ENCODE measurements at places on chromosomes 5 and 9. TPM values are rescaled to one million over a fixed set of nuclear protein-coding genes. Genes with fewer than 3 reads are reported as not detected.

- H3K27ac ChIP-seq: no peak overlapping the region
- DNase-seq: no peak
- H3K27me3 ChIP-seq: no peaks in the 10 kb centered on the region
- H3K4me1 ChIP-seq: no peaks in the 10 kb centered on the region
- H3K36me3 ChIP-seq: no peaks in the 10 kb centered on the region
Measured at GRCh38 chr9:30574355-30575151, 1809.9 kb upstream of the ACO1 start.

- peak; percentile 61 for DNase-seq
- peaks cover 61% of the 10 kb centered on the region for H3K4me1 ChIP-seq
- peak overlapping the region; percentile 99 for H3K27ac ChIP-seq
- H3K36me3 ChIP-seq: no peaks in the 10 kb centered on the region
- H3K4me3 ChIP-seq: peak overlapping the region; percentile 94
Measured at GRCh38 chr9:33165263-33166151, 1.6 kb downstream of the B4GALT1 start.

BHMT2 gene
- 7.6 TPM for polyA plus RNA-seq

DNA sequence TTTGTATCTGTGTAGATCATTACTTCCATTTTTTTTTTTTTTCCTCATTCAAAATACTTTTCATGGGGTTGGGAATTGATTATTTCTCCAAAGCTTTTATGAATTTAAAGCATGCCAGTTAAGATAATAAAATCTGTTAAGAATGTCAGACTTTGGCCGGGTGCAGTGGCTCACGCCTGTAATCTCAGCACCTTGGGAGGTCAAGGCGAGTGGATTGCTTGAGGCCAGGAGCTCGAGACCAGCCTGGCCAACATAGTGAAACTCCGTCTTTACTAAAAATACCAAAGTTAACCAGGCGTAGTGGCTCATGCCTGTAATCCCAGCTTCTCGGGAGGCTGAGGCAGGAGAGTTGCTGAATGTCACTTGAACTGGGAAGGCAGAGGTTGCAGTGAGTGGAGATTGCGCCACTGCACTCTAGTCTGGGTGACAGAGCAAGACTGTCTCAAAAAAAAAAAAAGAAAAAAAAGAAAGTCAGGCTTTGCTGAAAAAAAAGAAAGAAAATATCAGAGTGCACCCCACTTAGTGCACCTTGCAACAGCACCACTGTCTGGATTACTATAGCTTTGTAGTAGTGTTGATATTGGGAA is 18.5 kb downstream of the TBC1D2 start:
- peaks cover 24% of the 10 kb centered on the region for H3K36me3 ChIP-seq
- no peak overlapping the region for H3K4me3 ChIP-seq
- no peaks in the 10 kb centered on the region for H3K27me3 ChIP-seq
- H3K4me1 ChIP-seq: peaks cover 13% of the 10 kb centered on the region
- no peak overlapping the region for H3K27ac ChIP-seq

GRIN1 gene
- polyA plus RNA-seq: 0.25 TPM

DNA sequence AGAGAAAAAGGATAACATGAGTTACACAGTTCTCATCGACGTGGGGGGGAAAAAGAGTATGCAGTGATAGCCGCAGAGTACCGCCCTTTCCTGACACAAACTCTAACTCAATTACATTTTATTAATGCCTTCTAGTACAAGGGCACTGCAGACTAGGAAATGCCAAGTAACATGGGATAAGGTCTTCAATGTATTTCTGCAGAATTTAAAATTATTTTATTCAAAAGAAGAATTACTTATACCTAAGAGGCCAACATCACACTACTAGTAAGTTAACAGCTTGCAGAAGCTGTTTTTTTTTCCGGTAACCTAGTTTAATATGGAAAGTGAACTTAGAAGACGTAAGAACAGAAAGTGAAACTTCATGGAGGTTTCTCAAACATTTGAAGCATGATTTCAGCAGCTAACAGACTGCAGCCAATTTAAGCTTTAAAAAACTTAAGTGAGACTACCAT is 3.9 kb downstream of the SETX start:
- no peak for DNase-seq
- peaks cover 65% of the 10 kb centered on the region for H3K36me3 ChIP-seq
- peak overlapping the region; percentile 43 for H3K27ac ChIP-seq
- peak overlapping the region; percentile 19 for H3K4me3 ChIP-seq

DNA sequence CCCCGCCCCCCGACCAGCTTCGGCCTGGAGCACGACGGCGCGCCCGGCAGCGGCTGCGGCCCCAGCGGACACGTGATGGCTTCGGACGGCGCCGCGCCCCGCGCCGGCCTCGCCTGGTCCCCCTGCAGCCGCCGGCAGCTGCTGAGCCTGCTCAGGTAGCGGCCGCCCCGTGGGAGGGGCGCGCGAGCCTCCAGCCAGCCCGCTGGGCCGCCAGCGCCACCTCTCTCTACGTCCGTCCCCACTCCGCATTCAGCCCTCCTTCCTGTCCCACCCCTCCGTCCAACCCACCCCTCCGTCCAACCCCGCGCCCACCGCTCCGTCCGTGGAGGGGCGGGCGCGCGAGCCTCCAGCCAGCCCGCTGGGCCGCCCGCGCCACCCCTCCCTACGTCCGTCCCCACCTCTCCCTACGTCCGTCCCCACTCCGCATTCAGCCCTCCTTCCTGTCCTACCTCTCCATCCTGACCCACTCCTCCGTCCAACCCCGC is 6.5 kb downstream of the ADAMTS13 start:
- no peaks in the 10 kb centered on the region for H3K27me3 ChIP-seq
- H3K4me3 ChIP-seq: peak overlapping the region; percentile 39
- H3K27ac ChIP-seq: peak overlapping the region; percentile 36
- peak; percentile 43 for DNase-seq
- peaks cover 23% of the 10 kb centered on the region for H3K4me1 ChIP-seq
- no peaks in the 10 kb centered on the region for H3K36me3 ChIP-seq

DNA sequence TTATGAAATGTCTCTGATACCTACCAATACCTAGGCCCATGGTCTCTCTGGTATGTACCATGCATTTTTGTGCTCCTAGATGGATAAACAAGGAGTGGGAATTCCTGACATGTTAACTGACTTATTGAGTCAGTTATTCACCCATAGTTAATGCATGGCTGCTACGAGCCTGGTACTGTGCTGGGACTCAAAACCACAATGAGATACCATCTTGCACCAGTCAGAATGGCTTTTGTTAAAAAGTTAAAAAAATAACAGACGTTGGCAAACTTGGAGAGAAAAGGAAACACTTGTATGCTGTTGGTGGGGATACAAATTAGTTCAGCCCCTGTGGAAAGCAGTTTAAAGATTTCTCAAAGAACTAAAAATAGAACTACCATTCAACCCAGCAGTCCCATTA is 293.8 kb downstream of the OSTF1 start:
- no peak overlapping the region for H3K4me3 ChIP-seq
- H3K27ac ChIP-seq: no peak overlapping the region
- H3K4me1 ChIP-seq: no peaks in the 10 kb centered on the region
- no peaks in the 10 kb centered on the region for H3K36me3 ChIP-seq
- no peak for DNase-seq

ZDHHC11B gene
- polyA plus RNA-seq: 0.93 TPM
